Body of pancreas (tissue), 4 donors: ENCODE measurements at places on chromosomes 1 and 21. TPM values are rescaled to one million over a fixed set of nuclear protein-coding genes. Genes with fewer than 3 reads are reported as not detected.

DNA sequence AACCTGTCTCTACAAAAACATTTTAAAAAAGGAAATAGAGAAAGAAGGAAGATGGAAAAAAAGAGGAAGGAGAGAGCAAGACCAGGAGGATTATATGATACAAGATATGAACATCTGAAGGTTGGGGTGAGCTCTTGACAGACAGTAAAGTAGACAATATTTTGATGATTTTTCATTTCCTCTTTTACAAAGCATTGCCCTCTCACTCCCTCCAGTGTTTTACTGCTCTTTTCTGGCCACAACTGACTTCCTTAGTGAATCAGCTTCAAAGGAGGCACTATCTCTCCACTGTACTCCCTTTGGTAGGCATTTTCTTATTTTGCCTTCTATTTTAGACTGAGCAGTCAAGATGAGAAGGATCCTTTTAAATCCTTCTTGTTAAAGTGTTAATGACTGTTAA, 296.7 kb downstream of the KCTD3 start:
- DNase-seq, result no peak

The HOOK1 gene
- 20.5 TPM for total RNA-seq

- no peak for DNase-seq
Measured at GRCh38 chr1:55180075-55180670, 35.0 kb downstream of the USP24 start.

GRCh38 chr1:35797380-35797779, 10.4 kb upstream of the AGO4 start:
- no peak for DNase-seq

DNA sequence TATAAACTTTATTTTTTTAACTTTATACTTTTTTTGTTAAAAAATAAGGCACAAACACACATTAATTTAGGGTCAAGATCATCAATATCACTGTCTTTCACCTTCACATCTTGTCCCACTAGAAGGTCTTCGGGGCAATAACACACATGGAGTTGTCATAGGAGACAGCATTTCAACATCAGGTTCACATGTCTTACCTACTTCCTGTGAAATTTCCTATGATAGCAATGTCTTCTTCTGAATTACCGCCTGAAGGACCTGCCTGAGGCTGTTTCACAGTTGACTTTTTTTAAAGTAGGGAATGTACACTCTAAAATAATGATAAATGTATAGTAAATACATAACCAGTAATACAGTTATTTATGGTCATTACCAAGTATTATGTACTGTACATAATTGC, 559.4 kb downstream of the PLPP3 start:
- no peak for DNase-seq

DNA sequence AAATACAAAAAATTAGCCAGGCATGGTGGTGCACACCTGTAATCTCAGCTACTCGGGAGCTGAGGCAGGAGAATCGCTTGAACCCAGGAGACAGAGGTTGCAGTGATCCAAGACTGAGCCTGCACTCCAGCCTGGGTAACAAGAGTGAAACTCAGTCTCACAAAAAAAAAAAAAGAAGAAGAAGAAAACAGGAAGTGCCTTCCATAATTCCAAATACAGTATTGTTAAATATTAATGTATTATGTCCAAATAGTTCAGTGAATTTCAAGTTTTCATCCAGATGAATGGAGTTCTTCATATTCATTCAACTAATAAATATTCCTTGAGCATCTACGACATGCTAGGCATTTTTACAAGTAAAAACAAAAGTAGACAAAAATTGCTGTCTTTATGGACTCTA, 33.3 kb downstream of the PLEKHO1 start:
- DNase-seq, result no peak

DNA sequence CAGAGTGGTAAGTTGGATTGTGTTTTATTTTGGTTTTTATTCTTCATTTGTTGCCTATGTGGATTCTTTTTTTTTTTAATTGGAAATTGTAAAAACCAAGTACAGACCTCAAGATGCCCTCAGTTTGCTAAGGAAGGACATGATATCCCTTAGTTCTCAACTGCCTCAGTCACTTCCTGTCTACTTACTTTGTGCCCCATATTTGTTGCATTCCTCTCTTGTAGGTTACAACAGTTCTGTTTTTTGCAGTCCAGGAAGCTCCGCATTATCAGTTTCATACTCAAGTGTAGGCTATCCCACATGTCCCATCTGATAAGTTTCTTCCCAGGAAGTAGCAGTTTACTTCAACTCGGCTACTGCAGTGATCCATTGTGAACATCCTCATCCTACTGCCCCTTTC, 82.0 kb downstream of the RPAP2 start:
- no peak for DNase-seq

GRCh38 chr1:93699049-93699384, 17.4 kb upstream of the BCAR3 start:
- no peak for DNase-seq

The HJV gene
- not detected for total RNA-seq

DNA sequence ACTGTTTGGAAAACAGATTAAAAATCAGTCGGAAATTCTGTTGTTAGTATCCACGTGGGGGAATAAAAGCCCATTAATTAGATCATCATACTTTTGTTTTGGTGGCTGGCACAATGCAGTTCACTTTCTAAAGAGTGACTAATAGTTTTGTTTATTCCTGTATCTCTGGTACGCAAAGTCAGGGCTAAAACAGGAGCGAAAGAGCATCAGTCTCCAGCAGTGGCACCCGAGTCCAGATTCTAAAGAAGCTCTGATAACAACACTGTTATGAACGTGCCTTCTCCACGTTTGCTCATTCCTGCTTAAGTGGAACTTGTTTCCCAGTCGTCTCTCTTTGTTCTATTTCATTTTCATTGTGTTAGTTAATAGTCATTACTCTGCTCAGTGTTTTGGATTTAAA, 69.6 kb downstream of the HSPA13 start:
- no peak for DNase-seq

DNA sequence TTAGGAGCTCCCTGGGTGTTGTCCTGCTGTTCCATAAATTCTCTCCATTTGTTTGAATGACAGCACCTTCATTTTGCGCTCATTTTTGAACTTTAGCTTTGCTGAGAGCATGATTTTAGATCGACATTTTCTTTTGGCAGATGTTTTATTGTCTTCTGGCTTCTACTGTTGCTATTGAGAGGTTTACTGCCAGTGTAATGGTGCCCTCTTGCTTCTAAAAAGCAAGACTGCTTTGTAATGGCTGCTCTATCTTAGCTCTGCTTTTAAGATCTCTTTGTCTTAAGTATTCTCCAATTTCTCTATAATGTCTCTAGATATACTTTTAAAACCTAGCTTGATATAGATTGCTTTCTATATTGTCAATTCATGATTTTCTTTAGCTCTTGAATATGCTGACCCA, 27.8 kb downstream of the THEM4 start:
- no peak for DNase-seq

DNA sequence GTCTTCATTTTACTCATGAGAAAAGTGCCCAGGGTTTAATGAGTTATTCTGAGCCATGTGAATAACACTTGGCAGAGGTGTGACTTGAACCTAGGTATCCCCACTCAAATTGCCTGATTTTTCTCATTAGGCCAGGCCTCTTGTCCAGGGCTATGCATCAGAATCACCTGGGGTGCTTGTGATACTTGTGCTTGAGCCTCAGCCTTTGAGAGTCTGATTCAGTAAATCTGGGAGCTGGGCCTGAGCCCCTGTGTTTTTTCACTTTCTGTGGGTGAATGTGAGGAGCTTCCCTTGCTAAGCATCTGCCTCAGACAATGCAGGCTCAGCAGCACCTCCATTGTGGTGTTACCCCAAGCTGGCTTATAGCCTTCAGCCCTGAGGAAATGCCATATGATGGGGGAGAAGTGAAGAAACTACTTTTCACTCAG, 127.1 kb downstream of the S1PR1 start:
- no peak for DNase-seq

GRCh38 chr1:15023205-15023604, 130.3 kb upstream of the TMEM51 start:
- no peak for DNase-seq

GRCh38 chr1:219347921-219348391, 174.3 kb downstream of the LYPLAL1 start:
- peak; percentile 84 for DNase-seq
